HFF-Myc (cell line): ENCODE measurements at places on chromosomes 2 and 18.
A peak's percentile ranks its signal among the peaks of the same experiment; 100 is the strongest.

- DNase-seq = no peak
Measured at GRCh38 chr2:18668221-18668620, 78.9 kb upstream of the NT5C1B start.

- DNase-seq = peak; percentile 59
Measured at GRCh38 chr2:105337122-105338019, at the start of gene C2orf49. TSS of gene C2orf49 (plus strand) at chr2:105337540. CDS start at chr2:105337588, 48 bp downstream.

DNA sequence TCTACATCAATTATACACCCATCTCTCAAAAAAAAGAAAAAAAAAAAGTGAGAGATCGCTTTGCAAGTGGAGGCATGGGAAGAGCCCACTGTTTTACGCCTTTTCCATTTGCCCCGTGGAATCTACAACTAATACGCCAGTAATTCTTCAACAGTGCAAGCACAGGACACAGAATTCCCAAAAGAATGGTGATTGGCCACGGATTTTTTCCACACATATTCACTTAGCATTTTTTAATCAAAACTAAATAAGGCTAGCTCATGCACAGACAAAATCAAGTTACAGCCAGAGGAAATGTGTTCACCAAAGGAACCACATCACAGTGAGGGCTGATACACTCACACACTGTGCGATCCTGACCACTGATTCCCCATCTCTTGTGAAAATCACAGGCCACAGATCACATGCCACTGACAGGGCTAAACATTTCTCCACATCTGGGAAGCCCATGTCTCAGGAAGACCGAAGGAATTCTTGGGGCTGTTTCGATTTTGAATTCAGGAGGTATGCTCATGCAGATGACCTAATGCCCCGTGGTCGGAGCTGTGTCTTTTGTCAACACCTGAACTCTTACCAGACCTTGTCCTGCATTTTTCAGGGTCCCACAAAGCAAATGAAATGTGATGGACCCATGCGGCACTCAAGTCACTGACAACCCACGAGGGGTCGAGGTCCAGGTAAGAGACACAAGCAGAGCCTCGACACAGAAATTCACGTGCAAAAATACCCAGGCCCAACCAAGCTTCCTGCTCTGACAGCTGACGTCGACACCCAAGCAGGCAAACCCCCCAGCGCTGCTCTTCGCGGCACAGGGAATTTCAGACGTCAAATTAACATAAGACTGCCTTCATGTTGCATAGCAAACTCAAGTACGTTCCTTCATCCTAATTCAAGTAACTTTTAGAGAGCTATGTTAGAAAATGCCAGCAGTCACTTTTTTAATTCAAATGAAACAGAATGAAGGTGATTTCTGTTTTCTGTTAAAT, 69.6 kb downstream of the ZNF516 start:
- no peak for DNase-seq

DNA sequence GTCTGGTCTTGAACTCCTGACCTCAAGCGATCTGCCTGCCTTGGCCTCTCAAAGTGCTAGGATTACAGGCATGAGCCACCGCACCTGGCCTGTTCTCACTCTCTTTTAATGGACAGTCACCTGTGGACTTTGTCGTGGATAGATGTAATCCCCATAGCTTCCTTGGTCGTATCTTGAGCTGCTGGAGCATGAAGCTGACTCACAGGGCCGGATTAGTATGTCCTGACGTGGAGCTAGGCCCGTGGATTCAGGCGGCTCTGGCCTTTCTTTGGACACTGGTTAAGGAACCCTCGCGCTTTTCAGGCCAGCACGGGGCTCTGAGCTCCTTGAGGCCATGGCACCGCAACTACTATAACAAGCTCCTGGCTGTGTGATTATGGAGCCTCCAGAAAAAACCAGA, 27.5 kb upstream of the GBX2 start:
- DNase-seq = no peak

DNA sequence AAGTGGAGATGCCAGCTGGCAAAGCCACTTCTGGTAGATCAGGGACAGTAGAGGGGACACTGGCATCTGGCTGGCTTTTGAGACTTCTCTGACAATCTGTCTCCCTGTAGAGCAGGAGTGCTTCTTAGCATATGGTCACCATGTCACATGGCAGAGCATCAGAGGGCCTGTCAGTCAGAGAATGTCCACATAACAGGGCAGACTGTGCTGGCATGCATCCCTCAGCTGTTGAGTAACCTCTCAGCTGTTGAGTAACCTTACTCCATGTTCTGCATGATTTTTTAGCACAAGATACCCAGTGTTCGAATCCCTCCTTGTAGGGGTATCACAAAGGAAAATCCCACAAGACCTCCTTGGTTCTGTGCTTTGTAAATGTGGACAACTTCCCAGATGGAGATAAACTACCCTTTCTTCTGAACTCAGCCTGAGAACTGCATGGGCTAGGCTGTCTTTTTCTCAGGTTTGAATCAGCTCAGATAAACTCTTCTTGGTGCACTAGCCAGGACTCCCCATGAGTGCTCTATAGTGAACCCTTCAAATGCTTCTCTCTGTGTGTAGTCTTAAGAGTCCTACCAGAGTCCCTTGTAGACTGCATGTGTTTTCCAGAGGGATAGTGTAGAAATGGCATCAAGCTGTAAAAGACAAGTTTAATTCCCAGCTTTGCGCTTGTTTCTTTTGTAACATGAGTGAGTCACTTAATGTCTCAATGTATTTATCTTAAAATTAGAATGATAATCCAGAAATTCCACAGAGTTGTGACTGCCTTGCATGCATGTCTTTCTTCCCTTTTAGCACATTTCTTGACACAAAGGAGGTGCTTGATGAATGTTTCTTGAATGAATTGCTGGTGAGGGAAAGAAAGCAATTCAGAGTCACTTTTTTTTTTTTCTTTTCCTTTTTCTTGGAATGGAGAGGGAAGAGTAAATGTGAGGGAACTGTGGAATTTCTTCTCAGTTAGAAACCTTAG, 442.3 kb upstream of the HNMT start:
- DNase-seq = no peak

GRCh38 chr2:51490576-51491234, 458.8 kb upstream of the NRXN1 start:
- DNase-seq = no peak

DNA sequence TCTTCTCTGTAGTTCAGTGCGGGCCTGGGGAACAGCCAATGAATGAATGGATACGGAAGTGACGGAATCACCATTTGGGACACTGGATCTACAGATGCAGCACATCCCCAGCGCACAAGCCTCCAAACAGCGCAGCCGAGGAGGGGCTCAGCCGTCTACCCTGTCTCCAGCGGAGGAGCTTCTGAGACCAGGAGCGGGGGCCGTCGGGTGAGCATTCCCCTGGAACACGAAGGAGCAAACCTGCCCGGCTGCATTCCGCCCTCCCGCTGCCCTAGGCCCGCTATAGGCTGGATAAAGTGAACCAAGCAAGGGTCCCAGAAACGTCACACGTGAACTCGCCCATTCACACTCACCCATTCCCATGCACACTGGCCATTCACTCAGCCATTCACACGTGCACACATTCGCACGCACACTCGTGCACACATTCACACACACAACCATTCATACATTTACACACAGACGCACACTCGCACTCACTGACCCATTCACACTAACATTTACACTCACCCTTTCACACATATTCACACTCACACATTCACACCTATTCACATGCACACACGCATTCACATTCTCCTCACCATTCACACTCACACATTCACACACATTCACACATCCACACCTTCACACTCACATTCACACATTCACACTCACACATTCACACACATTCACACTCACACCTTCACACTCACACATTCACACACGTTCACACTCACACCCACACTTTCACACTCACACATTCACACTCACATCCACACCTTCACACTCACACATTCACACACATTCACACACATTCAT, 63.4 kb downstream of the BIN1 start:
- DNase-seq = no peak
